ENCODE measurements at places on chromosomes 3 and 15.

DNA sequence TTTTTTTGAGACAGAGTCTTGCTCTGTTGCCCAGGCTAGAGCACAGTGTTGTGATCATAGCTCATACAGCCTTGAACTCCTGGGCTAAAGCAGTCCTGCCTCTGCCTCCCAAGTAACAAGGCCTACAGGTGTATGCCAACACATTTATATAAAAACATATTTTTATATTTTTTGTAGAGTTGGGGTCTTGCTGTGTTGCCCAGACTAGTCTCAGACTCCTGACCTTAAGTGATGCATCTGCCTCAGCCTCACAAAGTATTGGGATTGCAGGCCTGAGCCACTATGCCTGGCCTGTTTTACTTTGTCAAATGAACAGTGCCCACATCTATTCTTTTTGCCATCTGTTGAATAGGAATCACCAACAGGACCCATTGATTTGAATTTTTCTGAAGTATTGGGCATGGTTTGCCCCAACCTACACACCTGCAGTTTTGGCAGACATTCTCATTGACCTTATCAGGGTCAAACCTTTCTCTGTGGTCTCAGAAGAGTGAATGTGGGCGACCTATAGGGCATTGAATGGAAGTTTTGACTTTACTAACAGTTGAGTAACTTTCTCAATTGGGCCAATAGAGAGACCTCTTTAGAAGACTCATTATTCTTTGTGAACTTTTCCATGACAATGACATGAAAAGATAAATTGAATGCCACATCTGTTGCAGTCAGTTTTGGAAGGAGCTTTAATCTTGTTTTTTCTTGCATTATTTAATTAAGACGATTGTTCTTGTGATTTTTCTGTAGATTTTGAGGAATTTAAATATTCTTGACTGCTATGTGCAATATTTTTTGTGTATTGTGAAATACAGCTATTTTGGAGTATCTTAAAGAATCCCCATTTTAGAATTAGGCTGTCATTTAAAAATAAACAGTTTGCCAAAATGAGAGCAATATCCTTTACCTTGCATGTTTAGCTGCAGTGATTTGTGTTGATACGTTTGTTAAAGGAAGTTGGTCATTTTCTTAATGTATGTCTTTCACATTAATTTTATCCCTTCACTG is 2.7 kb downstream of the IREB2 start:
- DNase-seq: no peak

GRCh38 chr3:147420353-147421183 is 11.4 kb downstream of the ZIC1 start:
- DNase-seq: no peak

- no peak for DNase-seq
These were observed 27.0 kb downstream of the CCNL1 start for GRCh38 chr3:157132936-157133335.

DNA sequence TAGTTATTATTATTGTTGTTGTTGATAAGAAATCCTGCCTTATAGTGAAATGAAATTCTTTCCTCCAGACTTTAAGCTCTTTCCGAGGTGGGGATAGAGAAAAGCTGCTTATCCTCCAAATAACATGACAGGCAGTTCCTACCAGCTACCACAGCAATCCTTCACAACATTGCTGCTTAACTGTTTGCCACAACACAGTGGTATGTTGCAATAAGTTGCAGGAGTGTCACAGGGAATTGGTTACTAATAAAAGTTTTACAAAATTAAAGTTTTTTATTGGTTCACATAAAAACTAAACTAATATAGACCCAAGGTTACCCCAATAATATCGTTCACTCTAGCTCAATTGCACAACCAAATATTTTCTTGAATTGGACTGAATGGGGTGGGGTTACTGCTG is 57.4 kb upstream of the ICE2 start:
- DNase-seq: no peak

GRCh38 chr3:53773021-53773436 is 73.2 kb downstream of the CHDH start:
- DNase-seq: no peak

GRCh38 chr3:53350652-53351051 is 3.3 kb upstream of the DCP1A start:
- no peak for DNase-seq

- no peak for DNase-seq
These were observed 120.7 kb downstream of the FNDC3B start for GRCh38 chr3:172159962-172160538.

GRCh38 chr3:54772051-54772450 is 155.8 kb downstream of the LRTM1 start:
- DNase-seq: no peak

GRCh38 chr3:192958219-192958872 is 40.7 kb upstream of the MB21D2 start:
- DNase-seq: no peak

- peak; percentile 48 for DNase-seq
These were observed 383.1 kb upstream of the TPRG1 start for GRCh38 chr3:188788621-188789081.

DNA sequence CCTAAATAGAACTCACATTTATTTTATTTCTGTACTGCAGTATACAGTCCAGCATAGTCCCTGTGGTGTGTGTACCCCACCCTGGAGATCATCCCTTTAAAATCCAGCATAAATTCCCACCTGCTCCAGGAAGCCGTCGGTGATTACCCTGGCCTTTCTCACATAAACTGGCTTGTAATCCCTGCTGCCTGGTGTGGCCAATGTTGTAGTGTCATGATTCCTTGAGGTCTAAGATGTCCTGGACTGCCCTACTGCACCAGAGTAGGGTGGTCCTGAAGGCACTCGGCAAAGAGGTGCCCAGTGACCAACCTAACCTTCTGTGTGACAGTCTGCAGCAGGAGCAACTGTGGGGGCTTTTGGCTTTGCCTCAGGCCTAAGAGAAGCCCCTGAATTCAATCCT is 58.9 kb downstream of the ITGA11 start:
- DNase-seq: no peak

GRCh38 chr3:25281041-25281731 is 146.9 kb upstream of the RARB start:
- DNase-seq: no peak

GRCh38 chr3:150635526-150635925 is 32.4 kb downstream of the SELENOT start:
- DNase-seq: no peak

DNA sequence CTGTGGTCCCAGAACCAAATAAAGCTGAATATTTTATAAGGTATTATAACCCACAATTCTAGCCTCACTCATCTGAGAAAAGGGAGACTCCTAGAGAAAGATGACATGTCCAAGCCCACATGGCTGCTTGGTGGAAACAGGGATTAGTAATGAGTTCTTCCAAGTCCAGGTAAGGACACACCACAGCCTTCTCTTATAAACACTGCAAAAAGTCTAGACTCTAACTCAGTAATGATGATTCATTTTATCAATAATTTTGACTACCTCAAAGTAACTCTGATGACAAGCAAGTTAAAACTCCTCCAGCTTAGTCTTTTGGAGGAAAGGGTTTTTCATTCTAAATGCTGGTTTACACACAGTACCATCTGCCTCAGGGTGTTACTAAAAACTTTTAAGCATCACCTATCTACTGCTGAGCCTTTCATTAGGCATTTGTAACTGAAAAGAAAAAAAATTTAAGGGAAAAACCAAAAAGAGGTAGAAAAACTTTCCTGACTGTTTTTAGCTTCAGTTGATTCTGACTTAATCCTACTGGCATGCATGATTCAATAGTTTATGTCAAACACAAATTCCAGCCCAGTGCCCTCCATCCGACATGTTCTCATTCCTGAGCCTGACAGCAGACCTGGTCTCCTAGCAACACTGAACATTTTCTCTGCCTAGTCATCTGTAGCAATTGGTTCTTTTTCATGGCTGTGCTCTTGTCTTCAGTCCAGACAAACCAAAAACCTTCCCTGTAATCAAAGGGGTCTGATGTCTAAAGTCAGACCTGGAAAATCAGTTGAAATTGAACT is 43.9 kb downstream of the P3H2 start:
- no peak for DNase-seq

Data from naive thymus-derived CD4-positive, alpha-beta T cell (primary cell).